ENCODE measurements at places on chromosomes 2 and 18.

GRCh38 chr2:3604991-3605961, 10.4 kb downstream of the COLEC11 start:
- no peak for DNase-seq

GRCh38 chr2:29447513-29447912, 332.3 kb downstream of the CLIP4 start:
- no peak for DNase-seq

DNA sequence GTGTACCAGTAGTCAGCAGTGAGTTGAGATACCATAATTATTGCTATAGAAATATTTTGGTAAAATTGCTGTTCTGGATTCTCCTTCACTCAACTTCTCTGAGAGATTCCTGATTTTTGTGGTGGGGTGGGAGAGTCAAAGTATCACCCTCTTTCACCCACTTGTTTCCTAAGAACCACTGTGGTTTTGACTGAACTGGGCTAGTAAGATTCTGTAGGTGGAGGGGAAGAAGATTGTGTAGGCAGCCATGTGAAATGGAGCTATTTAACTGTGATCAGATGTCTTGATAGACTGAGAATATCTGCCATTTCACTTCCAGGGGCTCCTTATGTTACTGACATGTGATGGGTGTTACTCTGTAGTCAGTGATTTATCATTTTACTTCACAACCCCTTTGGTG, 45.3 kb downstream of the BIRC6 start:
- no peak for DNase-seq

DNA sequence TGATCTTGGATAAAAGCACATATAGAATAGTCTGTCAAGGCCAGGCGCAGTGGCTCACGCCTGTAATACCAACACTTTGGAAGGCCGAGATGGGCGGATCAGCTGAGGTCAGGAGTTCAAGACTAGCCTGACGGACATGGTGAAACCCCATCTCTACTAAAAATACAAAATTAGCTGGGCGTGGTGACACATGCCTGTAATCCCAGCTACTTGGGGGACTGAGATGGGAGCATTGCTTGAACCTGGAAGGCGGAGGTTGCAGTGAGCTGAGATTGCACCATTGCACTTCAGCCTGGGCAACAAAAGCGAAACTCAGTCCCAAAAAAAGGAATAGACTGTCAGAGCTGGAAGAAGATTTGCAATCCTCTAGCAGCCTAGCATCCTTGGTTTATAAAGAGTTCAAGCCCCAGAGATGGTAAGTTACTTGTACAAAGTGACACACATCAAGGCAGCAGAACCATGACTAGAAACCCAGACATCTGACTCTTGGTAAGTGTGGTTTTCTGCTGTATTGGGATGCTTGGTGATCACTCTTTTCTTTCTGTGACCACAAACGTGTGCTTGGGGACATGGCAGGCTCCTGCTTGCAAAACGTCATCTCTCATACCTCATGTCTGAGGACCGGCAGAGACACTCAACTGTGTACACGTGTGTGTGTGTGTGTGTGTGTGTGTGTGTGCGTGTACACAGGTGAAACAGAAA, 69.0 kb downstream of the OSBPL6 start:
- DNase-seq: no peak

DNA sequence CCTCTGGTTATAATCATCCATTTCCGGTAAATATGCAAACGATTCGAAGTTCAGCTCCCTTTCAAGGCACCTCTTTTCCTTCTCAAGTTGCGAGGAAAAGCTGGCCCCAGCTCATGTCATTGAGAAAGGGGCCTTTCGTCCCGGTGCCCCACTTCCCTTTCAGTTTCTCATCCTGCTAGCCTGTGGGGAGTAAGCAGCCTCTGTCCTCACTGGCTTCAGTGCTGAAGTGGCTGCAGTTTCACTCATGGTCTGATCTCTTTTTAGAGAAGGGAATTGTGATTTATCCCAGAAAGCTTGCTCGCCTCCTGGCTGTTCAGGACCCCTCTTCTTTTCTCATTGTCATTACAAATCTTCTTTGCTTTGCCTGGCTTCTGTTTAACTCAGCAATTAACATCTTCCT, 207.5 kb downstream of the NR4A2 start:
- DNase-seq: no peak

- no peak for DNase-seq
Measured at GRCh38 chr2:197433780-197434438, 919 bp downstream of the SF3B1 start.

- no peak for DNase-seq
Measured at GRCh38 chr2:71562518-71562917, 109.2 kb downstream of the DYSF start.

- DNase-seq: no peak
Measured at GRCh38 chr2:194343167-194343566, 1313.9 kb upstream of the SLC39A10 start.

DNA sequence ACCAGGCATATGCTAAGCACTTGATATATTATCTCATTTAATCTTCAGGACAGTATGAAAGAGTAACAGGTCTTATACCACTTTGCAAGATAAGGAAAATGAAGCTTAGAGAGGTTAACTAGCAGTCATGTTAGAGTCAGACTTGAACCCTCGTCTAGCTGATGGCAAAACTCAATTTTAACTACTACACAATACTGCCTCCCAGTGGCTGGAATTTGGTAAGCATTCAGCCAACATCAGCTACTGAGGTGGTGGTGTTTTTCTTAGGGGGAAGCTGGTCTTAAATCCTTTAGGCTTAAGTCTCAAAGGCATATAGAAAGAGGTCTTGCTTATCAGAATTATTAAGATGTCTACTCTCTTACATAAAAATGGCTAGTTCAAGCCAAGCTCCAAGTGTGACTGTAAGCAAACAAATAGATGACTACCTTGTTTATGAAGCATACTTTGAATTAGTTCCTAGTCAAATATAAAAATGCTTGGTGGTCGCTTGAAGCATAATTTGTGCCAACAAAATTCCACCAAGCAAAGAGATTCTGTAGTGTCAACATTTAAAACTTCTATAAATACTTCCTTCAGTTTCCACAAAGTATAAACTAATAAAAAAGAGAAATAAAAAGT, 325.4 kb upstream of the FIGN start:
- no peak for DNase-seq

GRCh38 chr2:181122601-181123000, 142.2 kb downstream of the UBE2E3 start:
- no peak for DNase-seq

DNA sequence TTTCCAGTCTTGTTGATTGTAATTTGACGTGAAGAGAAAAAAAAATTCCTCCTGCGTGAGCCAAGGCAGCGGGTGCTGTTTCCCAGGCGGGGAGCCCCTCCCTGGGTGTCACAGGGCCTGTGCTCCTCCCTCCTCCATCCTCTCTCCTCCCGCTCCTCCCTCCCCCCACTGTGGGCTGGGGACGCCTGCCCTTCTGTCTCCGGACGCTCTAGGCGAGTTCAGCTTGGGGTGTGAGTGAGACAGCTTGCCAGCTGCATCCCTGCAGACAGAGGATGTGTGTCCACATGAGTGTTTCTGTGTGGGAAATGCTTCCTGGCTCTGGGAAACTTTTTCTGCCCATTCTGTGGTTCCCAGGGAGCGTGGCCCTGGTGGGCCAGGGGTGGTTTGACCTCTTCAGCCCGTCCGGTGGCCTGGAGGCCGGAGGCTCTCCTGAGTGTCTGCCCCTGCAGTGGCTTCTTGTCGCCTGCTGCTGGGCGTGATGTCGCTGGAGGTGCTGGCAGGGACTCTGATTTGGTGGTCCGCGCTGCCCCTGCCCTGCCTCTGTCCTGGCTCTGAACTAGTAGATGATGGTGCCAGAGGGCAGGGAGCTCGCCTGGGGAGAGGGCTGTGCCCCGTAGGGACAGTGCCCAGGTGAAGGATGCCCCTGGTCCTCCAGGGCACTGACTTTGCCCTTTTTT, 96.4 kb downstream of the USP40 start:
- DNase-seq: no peak

DNA sequence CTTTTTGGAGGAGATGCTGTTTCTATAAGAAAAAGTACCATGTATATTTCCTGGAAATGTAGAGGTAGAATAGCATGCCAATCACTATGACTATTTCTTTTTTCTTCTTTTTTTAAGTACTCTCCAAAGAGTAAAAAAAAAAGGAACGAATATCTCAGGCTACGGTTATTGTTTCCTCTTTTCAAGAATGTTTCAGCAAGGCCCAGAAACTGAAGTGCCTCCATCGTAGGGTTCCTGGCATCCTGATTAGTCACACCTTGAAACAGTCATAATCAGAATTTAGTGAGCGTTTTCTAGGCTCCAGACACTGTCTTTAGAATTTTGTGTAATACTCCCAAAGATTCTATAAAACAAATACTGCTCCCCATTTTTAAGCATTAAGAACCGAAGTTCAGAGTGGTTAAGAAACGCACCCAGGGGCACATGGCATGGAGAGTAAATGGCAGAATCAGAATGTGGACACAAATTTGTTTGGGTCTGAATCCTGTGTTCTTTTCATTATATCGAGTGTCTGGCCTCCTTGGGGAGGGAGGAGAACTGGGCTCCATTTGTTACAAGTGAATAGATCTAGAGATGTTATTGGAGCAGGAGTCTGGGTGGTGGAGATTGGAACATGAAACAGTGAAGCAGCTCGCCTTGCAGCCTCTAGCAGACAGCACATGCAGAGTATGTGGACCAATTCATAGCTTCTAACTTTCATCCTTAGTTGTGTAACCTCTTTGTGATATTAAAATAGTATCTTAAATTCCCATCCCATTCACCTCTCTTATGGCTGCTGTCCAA, 26.7 kb downstream of the ZEB2 start:
- DNase-seq: no peak

- DNase-seq: no peak
Measured at GRCh38 chr18:6885992-6886796, 156.7 kb downstream of the ARHGAP28 start.

DNA sequence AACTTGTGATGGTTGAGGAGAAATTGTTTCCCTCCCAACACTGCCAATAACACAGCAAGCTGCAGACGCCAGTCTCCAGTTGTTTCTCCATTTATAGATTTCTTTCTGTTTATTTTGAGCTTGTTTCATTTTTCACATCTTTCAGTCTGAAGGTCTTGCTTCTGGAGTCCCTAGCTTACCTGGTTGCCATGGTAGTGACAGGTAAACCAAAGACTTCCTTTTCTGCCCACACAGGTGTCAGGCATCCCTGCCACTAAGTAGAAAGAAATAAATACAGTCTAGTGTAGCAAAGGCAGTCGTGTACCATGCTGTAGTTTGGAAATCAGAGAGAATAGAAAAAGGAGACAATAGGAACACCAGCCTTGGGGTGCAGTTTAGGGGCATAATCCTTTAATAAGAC, 82.8 kb downstream of the MARCHF4 start:
- no peak for DNase-seq
